Activated naive CD8-positive, alpha-beta T cell treated with anti-CD3 and anti-CD28 coated beads, Interleukin-2, amount 50 U/mL, for 24 hours (primary cell): ENCODE measurements at places on chromosomes 4 and X.

GRCh38 chrX:101430457-101431078 lies 22.5 kb downstream of the HNRNPH2 start:
- no peak for DNase-seq

DNA sequence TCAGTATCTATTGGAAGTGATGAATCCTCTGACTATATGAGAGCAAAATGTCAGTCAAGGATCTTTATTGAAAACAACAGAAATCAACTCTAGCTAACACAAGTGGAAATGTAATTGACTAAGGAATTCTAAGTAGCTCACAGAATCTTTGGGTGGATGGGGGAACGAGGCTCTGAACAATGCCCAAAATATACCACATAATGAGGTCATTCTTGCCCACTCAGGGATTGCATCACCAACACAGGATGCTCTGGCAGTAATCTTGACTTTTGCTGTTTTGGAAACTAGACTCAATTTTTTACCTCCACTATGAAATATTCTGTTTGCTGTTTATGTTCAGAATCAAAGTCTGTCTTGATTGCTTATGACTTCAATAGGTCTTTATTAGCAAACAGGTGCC lies 127.4 kb upstream of the UNC5C start:
- no peak for DNase-seq

DNA sequence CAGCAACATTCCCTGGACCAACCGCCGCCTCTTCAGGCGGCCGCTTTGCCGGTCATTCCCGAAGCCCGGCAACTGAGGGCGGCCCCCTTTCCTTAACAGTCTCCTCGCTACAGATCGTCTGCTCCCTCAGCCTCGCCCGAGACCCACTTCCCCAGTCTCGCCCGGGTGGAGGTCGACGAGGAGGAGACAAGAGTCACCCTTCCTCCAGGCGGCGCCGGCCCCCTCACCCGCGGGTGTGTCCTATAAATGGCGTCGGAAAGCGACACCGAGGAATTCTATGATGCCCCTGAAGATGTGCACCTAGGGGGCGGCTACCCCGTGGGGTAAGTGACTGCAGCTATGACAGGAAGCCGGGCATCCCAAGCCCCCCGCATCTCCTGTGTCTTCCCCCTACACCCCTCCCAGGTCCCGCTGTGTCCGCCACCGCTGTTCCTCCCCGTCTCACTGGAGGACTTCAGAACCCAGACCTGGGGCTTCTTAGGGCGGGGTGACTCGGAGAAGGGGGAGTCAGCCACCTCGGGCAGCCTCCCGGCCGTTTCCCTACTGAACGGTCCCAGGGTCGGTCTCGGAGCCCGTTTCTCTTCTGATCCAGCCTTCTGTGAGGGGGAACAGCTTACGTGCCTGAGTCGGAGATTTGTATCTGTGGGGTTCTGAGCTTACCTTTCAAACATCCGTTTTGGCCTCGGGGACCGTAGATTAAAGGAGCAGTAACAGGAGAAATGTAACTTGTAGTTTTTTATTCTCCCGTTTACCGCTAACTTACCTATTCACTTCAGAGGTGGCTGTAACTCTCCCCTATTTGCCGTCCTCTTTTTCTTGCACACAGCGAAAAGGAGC lies 570 bp downstream of the WDR44 start:
- DNase-seq = peak; percentile 54

DNA sequence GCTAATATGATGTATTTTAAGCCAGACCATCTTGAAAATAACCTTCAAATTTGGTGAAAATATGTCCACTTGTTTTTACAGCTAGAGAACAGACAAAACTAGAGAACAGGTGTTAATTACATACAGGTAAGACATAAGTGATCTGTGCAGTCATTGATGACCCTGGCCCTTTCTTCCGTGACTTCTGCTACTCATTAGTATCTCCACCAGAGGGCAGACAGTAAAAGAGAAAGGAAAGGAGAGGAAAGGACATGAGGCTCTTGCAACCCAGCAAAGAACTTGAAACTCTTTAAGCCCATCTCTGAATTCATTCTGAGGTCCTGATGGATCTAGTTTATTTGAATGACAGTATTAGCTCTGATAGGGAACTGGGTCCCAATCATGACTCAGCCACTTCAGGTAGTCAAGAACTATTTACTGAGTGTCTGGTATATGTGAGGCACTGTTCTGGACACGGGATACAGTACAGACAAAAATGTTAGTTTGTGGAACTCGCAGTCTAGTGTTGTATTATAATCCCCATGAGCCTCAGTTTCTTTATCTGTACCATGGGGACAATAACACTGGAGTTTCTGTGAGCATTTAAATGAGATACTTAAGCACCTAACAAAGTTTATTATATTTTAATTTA lies 121.0 kb upstream of the TEX13D start:
- DNase-seq = no peak

GRCh38 chr4:182169987-182170386 lies 73.2 kb upstream of the TENM3 start:
- DNase-seq = no peak

- DNase-seq = no peak
Observed at GRCh38 chr4:170110285-170110672, 20.5 kb upstream of the AADAT start.

- DNase-seq = no peak
Observed at GRCh38 chr4:159902648-159903047, 799.8 kb downstream of the RAPGEF2 start.

DNA sequence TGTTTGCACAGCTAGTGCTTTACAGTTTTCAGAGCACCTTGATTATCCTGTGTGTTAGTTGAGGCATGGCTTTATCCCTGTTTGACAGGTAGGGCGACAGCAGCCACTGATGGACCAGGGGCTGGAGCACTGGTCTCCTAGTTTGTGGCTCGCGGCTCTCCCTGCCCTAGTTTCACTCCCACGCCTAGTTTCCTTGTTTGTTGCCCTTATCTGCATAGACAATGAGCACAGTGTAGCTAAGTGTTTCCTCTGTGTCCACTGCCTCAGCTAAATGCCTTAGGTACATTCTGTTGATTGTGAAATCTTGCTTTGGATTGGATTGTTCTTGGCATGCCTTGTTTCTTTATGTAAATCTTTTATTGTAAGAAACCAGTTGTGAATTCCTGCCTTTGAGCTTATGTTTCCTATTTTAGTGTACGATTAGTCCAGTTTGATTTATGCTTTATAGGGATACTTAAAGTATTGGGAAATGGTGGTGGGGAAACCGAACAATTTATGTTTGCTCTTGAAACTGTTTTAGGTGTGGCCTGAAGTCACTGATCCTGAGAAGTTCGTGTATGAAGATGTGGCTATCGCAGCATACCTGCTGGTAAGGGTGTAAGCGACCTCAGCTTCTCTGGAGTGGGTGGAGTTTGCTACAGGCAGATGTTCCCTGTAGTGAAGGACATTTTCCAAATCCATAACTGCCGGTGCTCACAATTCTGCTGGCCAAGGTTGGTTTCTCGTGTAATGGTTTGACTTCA lies 11.0 kb downstream of the TRMT44 start:
- DNase-seq = no peak

DNA sequence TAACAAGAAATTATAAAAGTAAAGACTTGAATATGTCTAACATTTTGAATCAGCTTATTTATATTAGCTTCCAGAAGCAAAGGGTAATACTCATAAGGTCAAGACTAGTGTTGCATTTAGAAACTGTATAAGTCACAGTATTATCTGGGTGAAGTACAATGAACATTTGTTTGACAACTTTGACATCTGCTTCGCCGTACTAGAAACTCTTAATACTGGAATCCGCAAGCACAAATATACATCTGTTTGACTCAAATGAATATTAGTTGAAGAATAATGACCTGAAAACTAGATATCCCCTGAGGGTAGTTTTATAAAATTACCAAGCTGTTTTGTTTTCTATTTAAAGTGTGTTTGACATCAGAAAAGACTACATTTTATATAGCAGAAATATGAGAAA lies 135.4 kb upstream of the ATOH1 start:
- no peak for DNase-seq

- no peak for DNase-seq
Observed at GRCh38 chr4:149980121-149980682, 98.0 kb upstream of the DCLK2 start.

- no peak for DNase-seq
Observed at GRCh38 chr4:147201016-147201415, 255.4 kb upstream of the TTC29 start.

- no peak for DNase-seq
Observed at GRCh38 chr4:67035501-67035900, 509.8 kb downstream of the CENPC start.

DNA sequence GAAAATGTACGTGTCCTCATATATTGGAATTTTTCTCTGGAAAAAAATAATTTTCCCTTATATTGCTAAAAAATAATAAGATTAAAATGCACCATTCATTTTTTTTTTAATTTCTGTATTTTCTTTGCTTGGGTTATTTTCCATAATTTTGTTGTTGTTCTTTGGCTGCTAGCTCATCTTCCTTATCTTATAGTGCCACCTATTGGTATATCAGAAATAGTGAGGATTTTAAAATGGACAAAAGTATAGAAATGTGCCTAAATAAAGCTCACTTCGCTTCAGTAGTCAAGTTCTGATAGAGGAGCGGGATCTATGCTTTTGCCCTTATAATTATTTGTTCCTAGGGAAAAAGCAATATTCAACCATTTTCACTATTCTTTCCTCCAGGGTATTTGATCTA lies 134.8 kb downstream of the NAP1L3 start:
- no peak for DNase-seq

DNA sequence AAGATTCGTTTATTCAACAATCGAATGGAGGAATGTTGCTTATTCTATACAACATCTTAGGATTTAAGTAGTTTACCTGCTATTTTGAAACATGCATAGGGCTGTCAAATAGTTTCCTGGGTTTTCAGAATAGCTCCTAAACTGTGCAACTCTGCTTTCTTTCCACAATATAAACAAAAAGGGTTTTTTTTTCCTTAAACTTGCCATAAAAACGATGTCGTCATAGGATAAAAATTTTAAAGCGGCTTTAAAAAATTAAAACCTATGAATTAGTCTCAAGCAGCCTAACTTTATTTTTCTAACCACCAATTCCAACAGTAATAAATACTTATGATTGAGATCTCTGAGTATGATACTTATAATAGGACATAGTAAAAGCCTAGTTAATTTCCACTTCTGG lies 21.6 kb upstream of the STIM2 start:
- DNase-seq = no peak

DNA sequence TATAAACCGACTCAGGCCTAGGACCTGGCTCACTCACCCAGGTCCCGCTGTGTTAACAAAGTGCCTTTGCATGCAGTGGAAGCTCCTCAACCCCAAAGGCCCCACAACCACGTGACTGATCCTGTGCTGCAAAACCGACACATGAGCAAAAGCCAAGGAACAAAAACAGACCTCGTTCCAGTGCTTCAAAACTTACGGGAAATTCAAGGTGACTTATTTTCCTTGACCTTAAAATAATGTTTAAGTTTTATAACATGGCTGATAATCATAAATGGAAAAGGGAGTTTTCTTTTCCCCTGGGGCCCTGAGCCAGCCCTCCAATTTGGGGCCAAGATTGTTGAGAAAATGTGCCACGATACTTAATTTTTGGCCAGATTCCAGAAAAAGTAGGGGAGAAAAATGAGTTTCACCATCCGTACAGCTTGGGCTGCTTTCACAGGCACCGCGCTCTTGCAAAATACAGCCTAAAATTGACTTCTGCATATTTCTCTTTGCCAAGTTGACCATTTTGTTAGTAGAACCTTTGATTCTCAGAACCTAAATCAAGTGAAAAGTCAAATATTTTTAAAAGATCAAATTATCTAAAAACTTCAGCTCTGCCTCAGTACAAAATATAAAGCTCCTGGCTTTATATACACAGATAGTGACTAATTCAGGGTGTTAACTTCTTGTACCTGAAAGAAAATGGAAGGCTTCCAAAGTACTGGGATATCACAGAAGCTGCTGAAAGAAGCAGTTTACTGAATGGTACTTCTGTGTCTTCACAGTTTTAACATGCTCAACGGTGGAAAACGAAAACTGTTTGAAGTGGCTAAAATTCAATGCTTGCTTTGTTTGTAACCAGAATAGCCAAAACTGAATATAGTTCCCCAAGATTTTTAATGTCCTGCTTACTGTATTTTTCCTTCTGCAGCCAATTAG lies 93.8 kb downstream of the APBB2 start:
- no peak for DNase-seq

- DNase-seq = no peak
Observed at GRCh38 chrX:154322890-154323289, 27.3 kb downstream of the TKTL1 start.

- no peak for DNase-seq
Observed at GRCh38 chr4:142705820-142706219, 140.3 kb downstream of the INPP4B start.

- no peak for DNase-seq
Observed at GRCh38 chr4:173538909-173539445, 8.9 kb upstream of the HAND2 start.

- DNase-seq = no peak
Observed at GRCh38 chr4:48436318-48436717, 46.8 kb upstream of the SLC10A4 start.

DNA sequence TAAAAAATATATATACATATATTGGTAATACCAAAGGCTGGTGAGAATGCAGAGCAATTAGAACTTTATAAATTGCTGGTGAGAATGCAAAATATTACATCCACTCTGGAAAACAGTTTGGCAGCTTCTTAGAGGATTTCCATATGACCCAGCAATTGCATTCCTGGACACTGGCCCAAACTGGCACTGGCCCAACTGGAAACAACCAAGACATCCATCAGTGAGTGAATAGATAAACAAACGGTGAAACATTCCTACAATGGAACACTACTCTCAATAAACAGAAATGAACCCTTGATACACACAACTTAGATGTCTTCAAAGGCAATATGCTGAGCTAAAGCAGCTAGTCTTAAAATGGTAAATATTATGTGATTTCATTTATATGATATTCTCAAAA lies 524.2 kb downstream of the IQCM start:
- no peak for DNase-seq

DNA sequence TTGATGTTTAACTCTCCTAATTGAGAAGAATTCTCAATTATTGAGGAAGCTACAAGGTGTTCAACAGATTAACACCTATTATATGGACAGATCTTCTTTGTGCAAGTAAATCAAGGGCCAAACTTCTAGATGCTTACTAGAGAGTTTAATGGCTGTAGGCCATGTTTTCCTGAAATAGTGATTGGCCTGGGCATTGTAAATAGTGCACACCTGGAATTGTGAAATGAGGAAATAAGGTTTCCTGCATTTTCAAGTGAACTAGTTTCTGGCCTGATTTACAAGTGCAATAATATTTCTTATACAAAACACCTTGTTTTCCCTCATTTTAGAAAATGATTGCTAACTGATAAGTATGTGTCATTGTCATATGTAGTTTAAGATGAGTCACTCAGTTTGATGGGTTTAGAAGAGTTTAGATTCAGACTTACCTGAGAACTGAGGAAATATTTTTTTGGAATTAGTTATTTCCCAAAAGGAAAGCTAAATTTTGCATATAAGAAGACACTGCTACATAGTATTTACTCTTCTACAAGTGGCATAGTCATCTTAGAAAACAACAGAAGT lies 21.2 kb downstream of the AFF1 start:
- DNase-seq = no peak

- DNase-seq = no peak
Observed at GRCh38 chr4:67436742-67437141, 108.6 kb downstream of the CENPC start.

DNA sequence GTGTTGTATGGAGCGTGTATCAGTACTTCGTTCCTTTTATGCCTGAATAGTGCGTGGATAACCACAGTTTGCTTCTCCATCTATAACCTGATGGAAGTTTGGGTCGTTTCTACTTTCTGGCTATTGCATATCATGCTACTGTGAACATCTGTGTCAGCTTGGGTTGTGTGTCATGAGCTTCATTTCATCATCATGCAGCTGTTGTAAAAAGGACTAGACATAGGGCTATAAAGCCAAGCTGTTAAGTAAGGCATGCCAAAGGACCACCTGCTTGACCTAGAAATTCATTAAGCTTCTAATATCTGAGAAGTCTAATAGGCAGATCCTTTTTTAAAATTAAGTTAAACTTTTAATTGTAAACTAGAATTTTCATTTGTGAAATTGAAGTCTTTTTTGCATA lies 18.4 kb downstream of the SMS start:
- no peak for DNase-seq
